ENCODE measurements at places on chromosomes 7 and 10. TPM values are rescaled to one million over a fixed set of nuclear protein-coding genes. Genes with fewer than 3 reads are reported as not detected.
A peak's percentile ranks its signal among the peaks of the same experiment; 100 is the strongest.

UTF1 gene
- total RNA-seq, result not detected

DNA sequence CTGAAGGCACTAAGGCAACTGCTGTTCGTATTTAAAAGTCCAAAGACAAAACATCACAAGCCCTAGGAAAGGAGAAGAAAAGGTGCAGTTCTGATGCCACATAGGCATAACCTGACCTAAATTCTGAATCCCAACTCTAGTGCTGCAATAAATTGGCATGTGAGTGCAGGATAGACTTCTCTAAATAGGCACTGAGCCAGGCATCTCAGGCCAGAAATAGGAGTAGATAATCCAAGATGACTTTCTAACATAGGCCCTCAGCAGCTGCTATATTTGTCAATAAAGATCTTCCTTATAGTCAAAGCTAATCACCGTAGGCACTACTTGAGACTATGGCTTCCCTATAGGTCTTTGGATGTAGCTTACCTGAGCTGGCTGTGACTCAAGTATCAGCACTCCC, 1163.8 kb downstream of the SORCS1 start:
- DNase-seq, result no peak

DNA sequence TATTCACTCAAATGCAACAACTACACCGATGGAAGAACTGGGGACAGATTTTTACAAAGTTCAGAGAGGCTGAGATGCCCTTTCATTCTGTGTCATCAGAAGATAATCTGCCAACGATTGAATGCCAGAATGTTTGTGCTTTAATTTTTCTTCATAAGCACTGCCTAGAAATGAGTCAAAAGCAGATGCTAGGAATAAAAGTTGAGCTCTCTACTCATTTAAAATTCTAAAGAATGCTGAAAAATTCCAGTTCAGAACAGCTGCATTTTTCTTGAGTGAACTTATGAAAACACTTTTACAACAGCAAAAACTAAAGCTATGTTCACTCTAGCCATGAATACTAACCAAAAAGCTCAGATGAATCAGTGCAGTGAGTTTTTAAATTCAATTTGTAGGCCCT, 22.3 kb upstream of the FAM133B start:
- no peak for DNase-seq

CRYGN gene
- not detected for total RNA-seq

DNA sequence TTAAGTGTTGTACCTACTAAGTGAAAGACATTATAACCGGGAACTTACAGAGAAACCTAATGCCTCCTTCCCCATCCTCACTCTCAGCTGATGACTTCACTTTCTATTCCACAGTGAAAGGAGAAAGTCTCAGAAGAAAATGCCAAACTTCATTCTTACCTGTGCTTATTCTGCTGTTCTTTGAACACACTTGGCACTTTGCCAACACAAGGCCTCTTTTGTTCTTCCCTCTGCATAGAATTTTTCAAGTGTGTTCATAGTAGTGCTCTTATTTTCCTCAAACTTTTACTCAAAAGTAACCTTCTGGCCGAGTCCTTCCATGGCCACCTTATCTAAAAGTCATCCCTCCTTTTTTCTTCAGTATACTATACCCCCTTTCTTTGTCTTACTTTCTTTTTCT, 59.4 kb upstream of the ETV1 start:
- DNase-seq, result no peak

DNA sequence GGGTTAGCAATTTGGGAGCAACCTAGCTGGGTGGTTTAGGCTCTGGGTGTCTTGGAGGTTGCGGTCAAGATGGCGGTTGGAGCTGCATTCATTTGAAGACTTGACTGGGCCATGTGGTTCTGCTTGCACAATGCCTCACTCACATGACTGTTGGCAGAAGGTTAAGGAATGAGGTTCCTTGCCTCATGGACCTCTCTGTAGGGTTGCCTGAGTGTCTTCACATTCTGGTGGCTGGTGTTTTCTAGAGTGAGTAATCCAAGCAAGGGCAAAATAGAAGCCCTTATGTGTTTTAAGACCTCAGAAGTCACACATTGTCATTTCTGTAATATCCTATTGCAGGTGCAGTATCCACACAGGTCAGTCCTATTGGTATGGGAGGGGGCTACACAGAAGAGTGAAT, 52.0 kb downstream of the CDK14 start:
- no peak for DNase-seq

DNA sequence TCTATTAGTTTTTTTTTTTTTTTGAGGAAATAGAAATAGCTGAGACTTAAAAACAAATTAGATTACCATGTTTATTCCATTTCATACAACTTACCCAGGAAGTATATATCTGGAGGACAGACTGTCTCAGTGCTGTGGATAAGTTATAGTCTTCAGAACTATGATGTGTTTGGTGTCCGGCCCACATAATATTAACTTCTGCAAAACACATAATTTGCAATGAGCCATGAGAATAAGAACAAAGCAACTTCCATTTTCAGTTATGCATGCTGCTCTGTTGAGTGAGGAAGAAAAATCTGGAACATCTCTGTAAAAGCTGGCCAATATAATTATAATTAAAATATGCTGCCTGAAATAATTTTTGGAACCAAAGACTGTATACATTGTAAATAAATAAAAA, 130.9 kb downstream of the AGMO start:
- no peak for DNase-seq

SMO gene
- total RNA-seq, result 9.0 TPM

- DNase-seq, result no peak
Measured at GRCh38 chr10:126508535-126509040, 120.3 kb upstream of the ADAM12 start.

EBLN1 gene
- total RNA-seq, result not detected

ATRNL1 gene
- total RNA-seq, result 1.7 TPM

DNA sequence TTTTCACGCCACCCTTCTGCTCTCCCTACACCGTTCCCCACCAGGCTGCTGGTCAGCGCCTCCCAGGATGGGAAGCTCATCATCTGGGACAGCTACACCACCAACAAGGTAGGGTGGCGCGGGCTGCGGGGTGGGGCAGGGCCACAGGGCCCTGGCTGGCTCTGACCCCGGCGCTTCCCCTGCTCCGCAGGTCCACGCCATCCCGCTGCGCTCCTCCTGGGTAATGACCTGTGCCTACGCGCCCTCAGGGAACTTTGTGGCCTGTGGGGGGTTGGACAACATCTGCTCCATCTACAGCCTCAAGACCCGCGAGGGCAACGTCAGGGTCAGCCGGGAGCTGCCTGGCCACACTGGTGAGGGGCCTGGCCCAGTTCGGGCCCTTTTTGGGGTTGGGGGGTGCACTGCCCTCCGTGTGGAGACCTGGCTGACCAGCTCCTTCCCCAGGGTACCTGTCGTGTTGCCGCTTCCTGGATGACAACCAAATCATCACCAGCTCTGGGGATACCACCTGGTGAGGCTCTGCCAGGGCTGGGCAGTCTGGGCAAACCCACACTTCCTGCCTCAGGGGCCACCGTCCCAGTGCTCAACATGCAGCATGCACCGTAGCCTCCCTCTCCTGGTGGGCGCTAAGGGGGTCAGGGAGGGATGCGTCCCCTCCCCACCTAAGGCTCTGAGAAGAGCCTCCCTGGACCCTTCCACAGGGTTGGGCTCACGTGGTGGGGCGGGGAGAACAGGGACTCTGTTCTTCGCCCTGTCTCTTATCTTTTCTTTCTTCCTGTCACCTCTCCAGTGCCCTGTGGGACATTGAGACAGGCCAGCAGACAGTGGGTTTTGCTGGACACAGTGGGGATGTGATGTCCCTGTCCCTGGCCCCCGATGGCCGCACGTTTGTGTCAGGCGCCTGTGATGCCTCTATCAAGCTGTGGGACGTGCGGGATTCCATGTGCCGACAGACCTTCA, 4.0 kb downstream of the GNB2 start:
- DNase-seq, result no peak

GRCh38 chr10:71856619-71857018, 5.6 kb upstream of the PSAP start:
- DNase-seq, result no peak

DNA sequence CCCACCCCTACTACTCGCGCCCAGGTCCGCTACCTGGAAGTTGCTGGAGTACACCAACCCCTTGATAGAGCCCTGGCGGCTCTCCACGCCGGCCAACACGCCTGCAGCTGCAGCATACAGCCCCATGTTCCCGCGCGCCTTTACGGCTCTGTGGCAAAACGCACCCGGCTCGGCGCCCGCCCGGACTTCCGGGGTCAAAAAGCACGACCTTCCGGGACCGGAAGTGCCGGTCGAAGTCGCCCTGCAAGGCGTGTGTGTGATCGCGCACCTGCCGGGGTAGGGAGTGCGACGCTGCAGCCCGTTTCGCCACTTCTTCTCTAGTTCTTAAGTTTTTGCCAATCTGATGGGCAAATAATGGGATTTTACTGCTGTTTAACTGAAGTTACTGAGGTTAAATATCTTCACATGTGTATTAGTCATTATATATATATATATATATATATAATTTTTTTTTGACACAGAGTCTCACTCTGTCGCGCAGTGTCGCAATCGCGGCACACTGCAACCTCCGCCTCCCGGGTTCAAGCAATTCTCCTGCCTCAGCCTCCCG, at the start of gene NSUN5:
Gene NSUN5, minus strand, starts transcription at position 162 of the 550 bp plus-strand sequence. Its CDS starts 36 bp downstream, at position 126.
- DNase-seq, result peak; percentile 82

- peak; percentile 73 for DNase-seq
Measured at GRCh38 chr10:12418000-12418399, 68.7 kb downstream of the CAMK1D start.

CHAT gene
- total RNA-seq, result not detected

DNA sequence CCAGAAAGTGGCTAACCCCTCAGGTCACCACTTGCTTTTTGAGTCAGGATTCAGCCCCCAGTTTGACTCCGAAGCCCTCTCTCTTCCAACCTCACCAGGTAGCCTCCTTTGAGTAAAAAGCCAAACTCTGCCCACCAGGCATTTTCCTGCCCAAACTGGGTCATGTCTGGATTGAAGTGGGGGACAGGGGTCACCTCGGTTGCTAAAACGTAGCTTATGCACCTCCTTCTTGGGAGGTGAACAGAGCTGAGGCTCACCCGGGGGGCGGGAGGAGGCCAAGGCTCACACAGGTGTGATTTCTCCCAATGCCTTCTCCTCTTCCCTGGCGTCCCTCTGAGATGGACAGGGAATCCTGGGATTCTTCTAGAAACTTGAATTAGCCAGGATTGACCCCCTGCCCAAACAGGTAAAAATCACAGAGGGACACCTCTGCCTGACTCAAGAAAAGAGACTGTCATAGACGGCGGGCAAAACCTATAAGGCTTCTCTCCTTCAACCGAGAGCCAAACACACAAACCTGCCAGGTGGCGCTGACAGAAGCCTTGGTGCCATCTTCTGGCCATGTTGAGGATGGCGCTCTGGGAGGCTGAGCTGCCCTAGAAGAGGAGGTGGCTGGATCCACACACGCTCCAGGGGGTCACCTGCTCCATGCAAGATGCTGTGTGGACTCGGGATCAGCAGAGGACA, 51.6 kb downstream of the PRLHR start:
- DNase-seq, result peak; percentile 43

GRCh38 chr7:33558549-33559323, 346.6 kb upstream of the BMPER start:
- DNase-seq, result no peak

DNA sequence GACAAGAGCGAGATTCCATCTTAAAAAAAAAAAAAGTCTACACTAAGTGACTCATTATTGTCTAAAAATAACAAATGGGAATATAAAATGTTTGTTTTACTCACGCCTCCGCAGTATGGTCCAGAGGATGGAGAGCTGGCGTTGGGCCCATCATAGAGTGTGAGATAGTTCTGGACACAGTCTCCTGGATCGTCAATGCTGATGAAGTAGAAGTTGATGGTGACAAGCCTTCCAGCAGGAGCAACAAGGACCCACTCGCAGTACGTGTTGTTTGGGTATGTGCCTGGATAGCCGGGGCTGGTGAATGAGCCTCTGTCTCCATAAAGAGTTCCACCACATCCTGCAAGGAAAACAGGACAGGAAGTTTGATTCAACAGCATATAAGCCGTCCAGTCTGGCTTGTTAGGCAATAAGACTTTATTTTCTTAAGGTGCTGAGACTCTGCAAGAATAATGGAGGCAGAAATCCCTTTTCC, 11.5 kb upstream of the RSU1 start:
- peak; percentile 54 for DNase-seq

- no peak for DNase-seq
Measured at GRCh38 chr7:44748948-44749731, 493 bp downstream of the ZMIZ2 start.

GRCh38 chr7:20408467-20408826, 77.7 kb downstream of the ITGB8 start:
- peak; percentile 30 for DNase-seq

LRMDA gene
- not detected for total RNA-seq

DNA sequence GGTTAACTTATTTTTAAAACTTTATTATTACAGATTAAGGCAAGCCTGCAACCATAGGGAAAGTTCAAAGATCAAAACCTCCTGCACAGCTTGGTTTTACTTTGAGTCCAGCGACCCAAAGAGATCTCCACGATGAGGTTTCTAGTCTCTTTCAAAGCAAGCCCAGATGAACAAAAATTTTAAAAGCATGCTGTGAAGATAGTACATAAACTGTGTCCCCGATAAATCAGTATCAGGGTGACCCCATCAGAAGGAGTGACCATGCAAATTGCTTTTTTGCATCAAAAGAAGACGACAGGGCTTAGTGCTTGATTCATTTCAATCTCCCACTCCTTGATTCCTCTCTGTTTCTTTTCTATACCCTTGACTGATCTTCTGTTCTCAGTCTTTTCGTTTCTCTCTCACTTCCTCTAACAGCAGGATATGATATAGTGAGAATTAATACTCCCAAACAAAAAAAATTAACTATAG, 16.0 kb upstream of the DNTT start:
- DNase-seq, result no peak

DNA sequence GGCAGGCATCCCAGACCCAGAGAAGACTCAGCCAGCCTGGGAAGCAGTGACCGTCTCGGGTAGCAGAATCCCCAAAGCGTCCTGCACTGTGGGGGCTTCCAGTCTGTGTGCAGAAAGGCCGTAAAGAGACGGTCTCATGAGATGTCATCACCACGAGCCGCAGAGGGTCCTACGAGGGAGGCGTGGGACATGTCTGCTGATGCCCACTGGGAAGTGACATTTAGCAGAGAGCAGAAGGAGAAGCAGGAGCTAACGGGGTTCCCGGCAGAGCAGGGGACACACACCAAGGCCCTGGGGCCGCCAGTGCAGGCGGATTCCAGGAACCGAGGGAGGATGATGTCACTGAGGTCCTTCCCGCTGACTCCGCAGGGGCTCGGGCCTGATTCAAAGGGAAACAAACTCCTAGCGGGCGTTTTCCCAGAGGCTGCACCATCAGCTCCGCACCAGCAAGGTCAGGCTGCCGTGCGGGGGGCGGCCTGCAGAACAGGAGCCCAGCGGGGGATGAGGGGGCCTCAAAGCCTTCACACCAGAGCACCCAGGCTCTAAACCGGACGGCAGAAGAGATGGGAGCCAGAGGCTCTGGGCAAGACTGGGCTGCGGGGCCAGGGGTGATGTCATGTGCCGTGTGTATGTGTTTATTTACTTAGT, 85.4 kb upstream of the PDGFA start:
- no peak for DNase-seq

MSRB2 gene
- total RNA-seq, result 26.3 TPM

NPSR1 gene
- total RNA-seq, result not detected
